ENCODE measurements at places on chromosomes 7 and 10.

GRCh38 chr10:99467236-99467999 is 37.0 kb upstream of the GOT1 start:
- no peak for DNase-seq

DNA sequence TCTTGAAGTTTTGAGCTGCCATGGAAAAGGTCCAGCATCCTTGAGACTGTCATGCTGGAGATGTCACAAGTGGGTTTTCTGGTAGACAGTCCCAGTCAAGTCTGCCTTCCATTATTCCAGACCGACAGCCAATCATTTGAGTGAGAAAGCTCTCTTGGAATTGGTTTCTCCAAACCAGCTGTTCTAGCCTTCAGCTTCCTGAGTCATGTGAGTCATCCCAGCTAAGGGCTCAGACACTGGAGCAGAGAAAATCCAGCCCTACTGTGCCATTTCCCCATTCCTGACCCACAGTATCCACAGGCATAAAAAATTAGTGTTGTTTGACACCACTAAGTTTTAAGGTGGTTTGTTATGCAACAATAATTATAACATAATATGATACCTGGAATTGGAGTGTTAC is 219.0 kb downstream of the ADRA2A start:
- no peak for DNase-seq

GRCh38 chr7:141133646-141134045 is 59.8 kb downstream of the TMEM178B start:
- no peak for DNase-seq

DNA sequence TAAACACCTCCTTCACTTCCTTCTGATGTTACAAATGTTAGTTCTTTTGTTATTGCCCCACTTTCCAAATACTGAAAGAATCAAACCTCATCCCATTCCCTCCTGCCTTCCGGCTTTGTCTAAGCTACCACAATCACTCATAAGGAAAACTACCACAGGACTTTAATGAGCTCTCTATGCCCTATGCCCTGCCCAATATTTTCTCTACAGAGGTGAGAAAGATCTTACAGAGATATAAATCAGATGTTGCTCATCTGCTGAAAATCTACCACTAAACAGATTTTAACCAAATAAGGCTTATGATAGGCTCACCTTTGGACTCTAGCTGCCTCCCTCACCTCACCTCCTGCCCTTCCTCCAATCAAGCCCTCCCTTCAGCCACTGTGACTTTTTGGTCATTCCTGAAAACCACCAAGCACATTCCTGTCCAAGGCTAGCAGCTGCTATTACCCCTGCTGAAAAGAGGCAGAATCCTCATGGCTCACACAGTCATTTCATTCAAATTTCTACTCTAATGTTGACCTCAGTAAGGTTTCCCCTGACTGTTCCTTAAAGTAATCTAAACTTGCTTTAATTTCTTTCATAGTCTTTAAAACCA is 7.7 kb downstream of the ZNF33B start:
- no peak for DNase-seq

Measured in stimulated activated naive B cell treated with anti-CD40 and anti-IgM and Interleukin-4, amounts not matched to agents 10 μg/mL and 1 μg/mL and 100 μg/mL, for 72 hours (primary cell).